Neural crest cell (in vitro differentiated cells): ENCODE measurements at places on chromosomes 3 and 15.

GRCh38 chr3:14154276-14154675 lies 24.1 kb downstream of the XPC start:
- no peak for DNase-seq

- DNase-seq, result no peak
These were observed 276.5 kb downstream of the TBL1XR1 start for GRCh38 chr3:176920766-176921160.

GRCh38 chr3:165491487-165491886 lies 295.3 kb upstream of the SLITRK3 start:
- no peak for DNase-seq

DNA sequence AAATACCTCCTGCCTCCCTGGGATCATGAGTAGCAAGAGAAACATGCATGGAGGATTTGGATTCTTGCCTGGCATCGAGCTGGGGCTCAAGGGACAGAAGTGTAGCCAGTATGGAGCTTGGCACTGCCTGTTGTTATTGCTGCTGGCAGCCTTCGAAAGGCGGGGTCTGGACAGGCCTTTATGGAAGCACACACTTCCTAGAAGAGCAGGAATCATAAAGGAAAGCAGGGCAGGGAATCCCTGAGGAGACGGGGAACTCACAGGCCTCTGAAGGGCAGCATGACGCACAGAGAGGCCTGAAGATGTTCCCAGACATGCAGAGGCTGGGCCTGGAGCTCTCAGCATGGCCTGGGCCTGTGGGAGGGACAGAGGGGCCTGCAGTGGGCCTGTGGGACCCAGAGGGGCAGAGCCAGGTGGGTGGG lies 18.6 kb upstream of the SLC41A3 start:
- DNase-seq, result no peak

DNA sequence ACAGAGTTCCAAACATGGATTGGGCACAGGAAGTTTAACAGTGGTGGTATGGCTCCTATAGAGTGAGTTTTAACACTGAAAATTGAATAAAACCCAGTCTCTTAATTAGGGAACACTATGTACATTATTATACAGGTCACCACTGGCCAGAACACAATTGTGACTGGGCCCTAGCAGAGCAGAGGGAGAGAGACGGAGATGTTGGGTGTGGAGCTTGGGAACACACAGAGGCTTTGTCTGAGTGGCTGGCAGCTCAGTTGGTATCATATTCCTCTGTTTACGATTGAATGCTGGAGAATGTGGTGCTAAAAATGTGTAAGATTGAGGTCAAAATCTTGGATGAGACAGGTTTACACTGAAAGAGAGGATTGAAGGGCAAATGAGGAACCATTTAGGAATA lies 6.8 kb upstream of the MOBP start:
- DNase-seq, result no peak

- no peak for DNase-seq
These were observed 464.1 kb downstream of the EPHA6 start for GRCh38 chr3:97278506-97278905.

- no peak for DNase-seq
These were observed 156.6 kb downstream of the FHIT start for GRCh38 chr3:61094608-61095007.

GRCh38 chr3:15309662-15310335 lies 22.6 kb downstream of the SH3BP5 start:
- no peak for DNase-seq

DNA sequence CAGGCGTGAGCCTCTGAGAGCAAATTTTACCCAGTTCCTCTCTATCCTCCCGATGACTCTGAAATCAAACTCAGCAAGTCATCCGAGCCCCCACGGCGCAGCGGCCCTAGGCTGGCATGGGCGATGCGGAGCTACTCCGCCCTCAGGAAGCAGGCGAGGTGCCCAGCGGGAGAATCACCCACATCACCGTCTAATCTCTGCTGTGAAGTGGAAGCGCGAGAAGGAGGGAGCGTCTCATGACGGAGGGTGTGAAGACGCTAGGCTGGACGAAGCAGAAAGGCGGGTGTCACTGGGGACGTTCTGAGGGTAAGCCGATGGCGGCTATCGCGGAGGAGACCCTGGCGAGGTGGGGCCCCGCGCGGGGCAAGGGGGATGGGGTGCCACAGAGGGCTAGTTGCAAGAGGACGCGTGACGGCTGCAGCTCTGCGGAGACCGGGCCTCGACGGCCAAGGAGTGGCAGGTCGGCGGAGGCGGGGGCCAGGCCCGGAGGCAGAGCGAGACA lies 9.1 kb upstream of the GNAI2 start:
- DNase-seq, result no peak

- no peak for DNase-seq
These were observed 56.2 kb downstream of the EIF3J start for GRCh38 chr15:44593042-44593736.

- no peak for DNase-seq
These were observed 56.7 kb upstream of the MCF2L2 start for GRCh38 chr3:183485093-183485492.

DNA sequence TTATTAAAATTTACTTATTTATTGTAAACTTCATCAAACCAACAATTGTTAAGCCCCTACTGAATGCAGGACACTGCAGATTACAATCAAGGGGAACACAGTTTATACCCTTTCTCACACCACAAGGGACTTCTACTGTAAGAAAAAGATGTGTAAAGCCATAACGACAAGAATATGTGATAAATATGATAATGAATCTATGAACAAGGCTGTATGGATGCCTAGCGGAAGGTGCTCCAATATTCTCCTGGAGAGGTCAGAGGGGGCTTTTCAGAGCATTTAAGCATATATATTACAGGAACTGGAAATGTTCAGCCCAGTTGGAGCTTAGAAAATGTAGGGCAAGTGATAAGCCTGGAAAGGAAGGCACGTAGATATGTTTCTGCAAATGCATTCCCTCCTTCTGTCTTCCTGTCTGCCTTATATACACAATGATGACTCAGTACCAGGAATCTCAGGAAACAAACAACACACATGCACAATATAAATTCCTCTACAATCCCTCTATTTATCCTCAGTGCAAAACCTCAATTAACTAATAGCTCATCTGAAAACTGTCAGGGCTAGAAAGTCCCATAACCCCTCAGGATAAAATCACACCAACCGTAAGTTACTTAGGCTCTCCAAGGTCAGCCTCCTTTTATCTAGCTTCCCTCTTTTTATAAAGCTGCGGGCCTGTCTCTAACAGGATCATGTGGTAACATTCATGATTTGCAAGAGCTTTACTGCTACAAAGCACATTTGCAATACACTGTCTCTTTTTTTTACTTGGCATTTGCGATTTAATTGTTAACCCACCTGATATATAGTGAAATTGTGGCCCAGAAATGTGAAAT lies 393.1 kb downstream of the LPP start:
- no peak for DNase-seq

DNA sequence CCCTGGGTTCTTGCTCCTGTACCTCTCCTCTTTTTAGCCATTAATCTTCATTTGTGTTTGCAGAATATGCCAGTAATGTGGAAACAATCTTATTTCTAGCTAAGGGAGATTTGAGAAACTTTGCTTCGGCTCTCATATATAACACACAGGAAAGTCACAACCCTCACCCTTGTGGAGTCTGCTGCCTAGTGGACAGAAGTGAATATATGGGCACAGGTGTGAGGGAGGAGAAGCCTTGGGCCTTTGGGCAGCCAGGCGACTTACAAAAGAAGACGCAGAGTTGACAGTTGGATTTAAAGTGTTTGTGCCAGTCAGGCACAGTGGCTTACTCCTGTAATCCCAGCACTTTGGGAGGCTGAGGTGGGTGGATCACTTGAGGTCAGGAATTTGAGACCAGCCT lies 181.8 kb upstream of the TBL1XR1 start:
- DNase-seq, result no peak

- DNase-seq, result no peak
These were observed 128.3 kb upstream of the BHLHE40 start for GRCh38 chr3:4850928-4851265.

GRCh38 chr3:65448120-65448519 lies 590.6 kb downstream of the MAGI1 start:
- DNase-seq, result no peak

GRCh38 chr15:82979726-82980125 lies 6.3 kb upstream of the RAMAC start:
- DNase-seq, result no peak

- no peak for DNase-seq
These were observed 11.9 kb downstream of the RAB27A start for GRCh38 chr15:55277715-55278114.

DNA sequence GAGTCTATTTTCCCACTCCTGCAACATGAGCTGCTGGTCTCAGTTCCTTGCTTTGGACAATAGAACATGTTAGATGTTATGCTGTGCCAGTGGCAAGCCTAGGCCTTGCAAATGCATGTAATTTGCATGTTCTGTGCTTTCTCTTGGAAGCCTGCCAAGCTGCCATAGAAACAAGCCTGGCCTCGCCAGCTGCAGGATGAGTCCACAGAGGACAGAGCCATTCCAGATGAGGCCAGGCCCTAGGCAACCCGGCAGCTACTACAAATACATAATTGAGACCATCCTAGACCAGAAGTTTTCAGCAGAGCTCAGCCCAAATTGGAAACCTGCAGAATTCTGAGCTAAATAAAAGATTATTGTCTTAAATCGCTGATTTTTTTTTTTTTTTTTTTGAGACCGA lies 39.6 kb downstream of the TRIM69 start:
- DNase-seq, result no peak

- no peak for DNase-seq
These were observed 45.6 kb upstream of the NDUFB4 start for GRCh38 chr3:120550546-120550945.

DNA sequence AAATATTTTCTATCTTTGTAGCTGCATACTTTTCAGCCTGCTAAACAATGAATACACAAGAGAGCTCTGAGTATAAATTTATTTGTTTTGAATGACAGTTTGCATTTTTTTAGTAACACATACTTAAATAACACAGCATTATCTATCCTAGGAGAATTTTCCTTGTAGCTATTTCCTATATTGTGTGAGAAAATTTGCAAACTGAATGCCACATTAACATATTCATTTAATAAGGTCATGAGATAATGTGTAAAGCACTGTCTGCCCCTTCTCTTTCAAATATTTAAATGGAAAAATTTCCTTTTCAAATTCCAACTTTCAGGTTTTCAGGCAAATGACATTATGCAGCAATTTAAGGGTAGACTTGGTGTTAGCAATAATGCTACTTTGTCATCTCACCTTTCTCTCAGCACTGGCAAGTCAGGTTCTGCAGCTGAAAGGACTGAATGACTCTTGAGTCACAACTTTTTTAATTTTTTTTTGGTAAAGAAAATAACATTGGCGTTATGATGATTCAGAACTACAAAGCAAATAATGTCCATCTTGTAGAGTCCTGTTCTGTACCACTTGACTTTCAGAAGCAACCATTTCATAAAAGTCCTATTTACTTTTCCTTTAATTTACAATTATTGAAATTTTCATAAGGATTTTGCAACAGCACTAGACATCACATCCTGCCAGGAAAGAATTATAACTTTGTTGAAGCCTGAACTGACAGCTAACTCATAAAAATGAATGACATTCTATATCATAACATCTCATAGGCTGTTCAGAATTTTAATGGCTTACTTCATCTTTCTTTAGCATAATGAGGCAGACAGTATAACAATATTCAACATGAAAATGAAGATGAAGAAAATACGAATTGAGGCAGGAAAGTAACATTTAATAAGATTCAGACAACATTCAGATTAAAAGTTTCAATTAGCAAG lies 681.6 kb upstream of the SEMA6D start:
- DNase-seq, result no peak

DNA sequence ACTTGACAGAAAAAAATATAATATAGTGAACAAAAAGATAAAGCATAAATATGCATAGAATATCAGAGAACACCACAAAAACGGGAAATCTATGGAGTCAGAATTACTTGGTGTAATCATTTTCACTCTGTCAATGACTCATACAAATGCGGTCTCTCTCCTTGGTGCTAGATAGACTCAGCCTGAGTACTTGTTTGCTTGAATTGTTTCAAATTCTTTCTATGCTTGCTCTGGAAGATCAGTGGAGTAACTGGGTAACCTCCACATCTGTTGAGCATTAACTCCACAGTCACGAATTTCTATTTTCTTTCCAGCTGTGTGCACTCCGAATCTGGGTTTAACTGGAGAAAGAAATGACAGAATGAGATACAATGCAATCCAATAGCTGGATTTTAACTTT lies 760.4 kb downstream of the ZPLD1 start:
- DNase-seq, result no peak

GRCh38 chr3:46942481-46943236 lies 33.9 kb downstream of the CCDC12 start:
- no peak for DNase-seq

DNA sequence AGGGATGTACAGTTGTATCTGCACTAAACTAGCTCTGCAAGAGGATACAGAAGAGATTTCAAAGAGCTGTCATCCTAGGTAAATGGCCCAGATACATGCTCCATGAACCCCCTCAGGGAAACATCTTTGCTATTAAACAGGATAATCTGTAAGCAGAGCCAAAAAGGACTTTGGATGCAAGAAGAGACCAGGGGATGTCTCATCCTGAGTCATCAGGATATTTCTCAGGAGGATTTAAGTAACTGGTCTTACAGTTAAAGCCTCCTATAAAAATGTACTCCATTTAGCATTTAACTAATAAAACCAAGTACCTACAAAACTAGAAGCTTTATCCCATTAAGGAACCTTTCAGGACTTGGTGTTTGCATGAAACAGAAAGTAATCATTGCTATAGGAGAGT lies 48.2 kb upstream of the PHLDB2 start:
- DNase-seq, result no peak

- DNase-seq, result no peak
These were observed 30.9 kb downstream of the HES1 start for GRCh38 chr3:194166682-194167479.

- no peak for DNase-seq
These were observed 78.2 kb downstream of the KCNH8 start for GRCh38 chr3:19226479-19226878.

DNA sequence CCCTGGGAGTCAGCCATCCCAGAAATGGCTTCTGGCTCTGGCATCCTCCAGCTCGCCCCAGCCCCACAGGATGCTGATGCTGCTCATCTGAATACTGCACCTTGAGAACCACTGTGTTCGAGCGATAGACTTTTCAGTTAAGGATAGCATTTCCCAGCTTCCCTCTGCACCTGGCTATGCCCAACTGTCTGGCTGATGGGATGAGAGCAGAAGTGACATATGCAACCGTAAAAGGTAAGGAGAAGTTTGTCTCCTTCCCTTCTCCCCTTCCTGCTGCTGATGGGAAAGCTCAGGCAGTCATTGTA lies 9.7 kb upstream of the HHATL start:
- no peak for DNase-seq

DNA sequence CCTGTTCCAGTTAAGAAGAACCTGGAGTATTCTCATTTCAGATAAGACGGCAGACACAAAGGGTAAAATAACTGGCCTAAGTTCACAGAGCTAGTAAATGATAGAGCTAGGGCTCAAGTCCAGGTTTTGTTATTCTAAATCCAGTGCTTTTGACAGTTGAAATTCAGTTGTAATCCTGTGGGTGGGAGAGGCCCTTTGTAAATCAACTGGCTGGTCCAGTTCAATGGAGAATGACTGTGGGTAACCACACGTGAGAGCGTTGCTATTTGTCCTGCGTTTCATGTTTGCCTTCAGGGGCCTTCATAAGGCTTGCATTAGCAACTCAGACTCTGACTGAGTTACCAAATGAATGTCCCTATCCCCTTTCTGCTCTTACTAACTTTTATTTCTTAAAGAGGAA lies 24.2 kb upstream of the CD96 start:
- DNase-seq, result no peak
